Activated CD8-positive, alpha-beta memory T cell treated with anti-CD3 and anti-CD28 coated beads, Interleukin-2, amount 50 U/mL, for 4 hours (primary cell): ENCODE measurements at places on chromosomes 1 and 21.
A peak's percentile ranks its signal among the peaks of the same experiment; 100 is the strongest.

- DNase-seq: no peak
Measured at GRCh38 chr1:172761581-172762486, 102.9 kb downstream of the FASLG start.

- DNase-seq: no peak
Measured at GRCh38 chr1:170555370-170555769, 23.4 kb downstream of the GORAB start.

- no peak for DNase-seq
Measured at GRCh38 chr1:154751690-154752089, 118.4 kb downstream of the KCNN3 start.

DNA sequence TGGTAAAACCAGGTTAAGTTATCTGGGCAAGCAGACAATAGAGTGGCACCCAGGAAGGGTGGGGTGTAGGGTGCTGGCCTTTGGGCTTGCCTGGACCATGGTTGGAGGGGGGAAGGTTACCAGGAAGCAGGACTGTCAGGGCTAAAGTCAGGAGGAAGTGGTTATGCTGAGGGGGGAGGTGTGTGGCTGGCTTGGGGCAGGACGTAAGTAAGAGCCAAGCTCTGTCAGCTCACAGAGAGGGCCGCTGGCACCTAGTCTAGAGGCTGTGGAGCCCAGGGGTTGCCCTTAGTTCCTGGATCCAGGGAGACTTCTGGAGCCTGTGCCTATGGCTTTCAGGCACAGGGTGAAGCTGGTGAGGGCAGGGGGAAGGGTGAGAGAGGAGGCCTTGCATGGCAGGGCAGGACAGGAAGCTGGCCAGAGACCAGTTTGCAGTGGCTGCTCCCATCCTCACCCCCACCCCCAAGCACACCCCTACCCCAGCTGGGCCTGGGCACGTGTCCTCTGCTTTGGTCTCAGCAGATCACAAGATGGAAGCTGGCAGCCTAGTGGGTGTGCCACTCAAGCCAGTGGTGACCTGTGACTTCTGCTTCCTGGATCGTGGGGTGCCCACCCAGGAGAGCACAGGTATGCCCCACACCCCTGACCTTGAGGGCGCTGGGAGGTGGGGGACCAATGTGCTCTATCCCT lies 20.5 kb upstream of the SMYD3 start:
- DNase-seq: no peak

DNA sequence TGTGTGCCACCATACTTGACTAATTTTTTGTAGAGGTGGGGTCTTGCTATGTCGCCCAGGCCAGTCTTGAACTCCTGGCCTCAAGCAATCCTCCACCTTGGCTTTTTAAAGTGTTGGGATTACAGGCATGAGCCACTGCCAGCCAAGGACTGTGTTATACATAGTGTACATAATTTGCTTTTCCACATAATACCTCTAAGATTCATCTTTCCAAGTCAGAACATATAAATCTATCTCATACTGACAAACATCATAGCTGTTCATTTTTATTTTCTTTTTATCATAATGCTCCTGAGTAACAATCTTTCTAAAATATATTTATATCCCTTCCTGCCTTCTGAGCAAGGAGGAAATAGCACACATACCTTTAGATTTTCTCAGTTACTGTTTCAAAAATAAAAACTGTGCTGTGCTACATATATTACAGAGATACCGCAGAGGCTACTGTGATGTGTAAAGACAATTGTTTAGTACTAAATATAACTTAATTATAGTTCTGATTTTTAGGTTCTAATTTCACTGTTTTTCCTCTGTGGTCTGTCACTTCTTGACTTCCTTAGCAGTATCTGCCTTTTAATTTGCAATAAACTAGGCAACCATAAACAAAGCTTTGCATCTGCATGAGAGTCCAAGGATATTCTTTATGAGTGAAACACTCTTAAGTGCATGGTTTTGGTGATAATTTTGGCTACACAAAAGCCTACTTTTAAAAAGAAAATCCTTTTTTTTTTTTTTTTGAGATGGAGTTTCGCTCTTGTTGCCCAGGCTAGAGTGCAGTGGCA lies 59.3 kb downstream of the EYA3 start:
- DNase-seq: no peak

- peak; percentile 52 for DNase-seq
Measured at GRCh38 chr1:2050461-2050792, 216 bp downstream of the PRKCZ start.

DNA sequence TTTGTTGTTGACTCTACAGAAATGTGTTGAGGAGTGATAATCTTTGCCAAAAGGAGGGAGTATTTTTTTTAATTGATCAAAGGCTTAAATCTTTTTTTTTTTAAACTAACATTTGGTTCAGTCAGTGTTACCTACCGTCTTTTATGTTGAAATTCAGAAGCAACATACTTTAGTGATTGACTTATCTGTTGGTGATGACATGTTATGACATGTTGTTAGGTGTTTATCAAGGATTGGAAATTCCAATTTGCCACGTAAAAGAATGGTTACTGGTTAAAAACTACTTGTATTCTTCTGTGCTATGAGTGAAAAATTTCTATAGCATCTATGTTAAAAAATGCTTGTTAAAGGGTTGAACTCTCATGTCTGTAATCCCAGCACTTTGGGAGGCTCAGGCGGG lies 61.2 kb downstream of the DNM3 start:
- no peak for DNase-seq

GRCh38 chr21:41611441-41611840 lies 103.5 kb upstream of the TMPRSS2 start:
- DNase-seq: no peak

DNA sequence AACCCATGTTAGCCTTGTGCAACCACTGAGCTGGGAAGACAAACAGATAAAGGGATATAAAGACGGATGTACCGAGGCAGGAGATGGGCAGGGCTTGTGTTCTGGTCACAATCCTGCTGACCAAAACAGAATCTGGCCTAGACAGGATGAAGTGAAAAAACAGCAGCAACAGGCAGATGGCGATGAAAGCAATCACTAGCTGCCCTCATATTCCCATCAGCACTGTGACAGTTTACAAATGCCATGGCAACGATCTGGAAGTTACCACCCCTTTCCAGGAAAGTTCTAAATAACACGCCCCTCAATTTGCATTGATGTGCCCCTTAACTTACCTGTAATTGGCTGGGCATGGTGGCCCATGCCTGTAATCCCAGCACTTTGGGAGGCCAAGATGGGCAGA lies 40.6 kb upstream of the CD46 start:
- DNase-seq: no peak

- DNase-seq: no peak
Measured at GRCh38 chr1:31570228-31570627, 6.1 kb upstream of the TINAGL1 start.

GRCh38 chr1:208209896-208210589 lies 34.1 kb downstream of the PLXNA2 start:
- DNase-seq: no peak

DNA sequence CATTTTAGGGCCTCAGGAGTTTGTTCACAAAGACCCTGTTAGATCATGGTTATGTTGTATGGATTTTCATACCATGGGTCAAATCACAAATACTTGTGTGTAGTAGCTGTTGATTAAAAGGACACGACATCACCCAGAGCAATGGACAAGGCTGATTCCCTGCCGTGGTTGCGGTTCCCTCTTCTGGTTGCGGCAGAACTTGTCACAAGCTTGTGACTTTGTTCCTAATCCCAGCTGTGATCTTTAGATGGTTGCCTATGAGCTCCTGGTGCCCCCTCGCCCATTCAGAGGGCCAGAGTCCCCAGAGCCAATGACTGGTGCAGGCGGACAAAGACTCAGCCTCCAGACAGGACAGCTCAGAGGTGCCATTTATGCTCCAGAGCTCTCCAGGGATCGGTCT lies 11.8 kb upstream of the SDHB start:
- DNase-seq: no peak

DNA sequence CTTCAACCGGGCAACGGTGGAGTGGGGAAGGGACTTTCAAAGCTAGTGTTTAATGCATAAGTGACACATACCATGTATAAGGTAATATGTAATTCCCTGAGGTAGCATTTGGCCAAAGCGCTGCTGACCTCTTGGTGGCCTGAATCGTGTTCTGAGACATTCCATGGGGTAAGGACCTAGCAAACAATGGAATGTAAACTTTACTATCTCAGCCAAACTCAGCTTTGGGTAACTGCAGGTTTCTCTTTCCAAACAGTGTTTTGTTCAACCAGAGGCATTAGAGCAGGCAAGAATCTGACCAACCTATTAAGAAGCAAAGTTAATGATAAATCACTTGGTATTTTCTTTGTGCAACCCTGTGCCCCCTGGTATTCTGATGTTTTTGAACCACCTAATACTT lies 22.0 kb downstream of the TGFB2 start:
- DNase-seq: no peak

- no peak for DNase-seq
Measured at GRCh38 chr1:229815076-229815475, 189.0 kb downstream of the URB2 start.

- no peak for DNase-seq
Measured at GRCh38 chr1:10665930-10666850, 130.3 kb downstream of the CASZ1 start.
